ENCODE measurements at places on chromosomes 2 and 18.

- DNase-seq, result no peak
These were observed 11.6 kb downstream of the TRIB2 start for GRCh38 chr2:12728221-12728777.

DNA sequence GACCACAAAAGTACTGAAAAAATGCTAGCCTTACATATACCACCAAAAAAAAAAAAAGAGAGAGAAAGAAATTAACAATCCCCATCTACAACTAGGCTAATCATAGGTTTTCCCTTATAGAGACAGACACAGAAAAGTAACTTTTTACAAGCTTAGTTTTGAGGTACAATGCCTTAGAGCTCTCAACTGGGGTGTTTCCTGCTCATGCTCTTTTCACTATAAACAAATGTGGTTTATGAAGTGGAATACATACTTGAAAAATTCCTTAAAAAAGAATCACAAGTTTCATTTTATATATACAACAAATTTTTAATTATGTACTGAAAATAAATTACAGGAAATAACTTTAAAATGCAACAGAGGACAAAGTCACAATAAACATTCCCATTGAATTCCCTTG, 82.5 kb downstream of the ATL2 start:
- DNase-seq, result no peak

GRCh38 chr2:211609127-211609526, 929.5 kb downstream of the ERBB4 start:
- DNase-seq, result no peak

- no peak for DNase-seq
These were observed 62.3 kb upstream of the C2orf15 start for GRCh38 chr2:99079226-99079625.

GRCh38 chr2:33264766-33265165, 211.7 kb upstream of the RASGRP3 start:
- no peak for DNase-seq

GRCh38 chr2:55839182-55839819, 84.3 kb downstream of the EFEMP1 start:
- peak; percentile 73 for DNase-seq

DNA sequence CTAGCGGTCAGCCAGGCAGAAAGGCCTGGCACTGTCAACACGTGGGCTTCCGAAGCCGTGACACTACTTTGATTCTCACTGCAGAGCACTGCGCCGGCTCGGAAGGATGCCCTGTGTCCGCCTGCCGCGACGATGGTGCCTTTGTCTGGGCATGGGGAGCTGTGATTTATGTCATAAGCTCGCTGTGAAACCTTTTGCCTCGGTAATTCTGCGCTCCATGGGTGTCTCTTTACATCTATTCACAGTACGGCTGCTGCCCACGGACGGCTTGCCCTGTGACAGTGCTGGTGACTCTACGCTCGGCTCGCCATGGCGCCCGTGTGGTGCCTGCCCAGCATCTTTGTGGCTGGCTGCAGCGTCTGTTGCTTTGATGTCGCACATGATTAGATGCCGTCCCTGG, 43.1 kb upstream of the GBX2 start:
- DNase-seq, result no peak
